ENCODE measurements at places on chromosomes 7 and 10.
A peak's percentile ranks its signal among the peaks of the same experiment; 100 is the strongest.

- no peak for DNase-seq
These were observed 16.0 kb downstream of the BMPER start for GRCh38 chr7:33921216-33921938.

GRCh38 chr7:133290676-133291333 is 37.9 kb downstream of the EXOC4 start:
- DNase-seq = no peak

DNA sequence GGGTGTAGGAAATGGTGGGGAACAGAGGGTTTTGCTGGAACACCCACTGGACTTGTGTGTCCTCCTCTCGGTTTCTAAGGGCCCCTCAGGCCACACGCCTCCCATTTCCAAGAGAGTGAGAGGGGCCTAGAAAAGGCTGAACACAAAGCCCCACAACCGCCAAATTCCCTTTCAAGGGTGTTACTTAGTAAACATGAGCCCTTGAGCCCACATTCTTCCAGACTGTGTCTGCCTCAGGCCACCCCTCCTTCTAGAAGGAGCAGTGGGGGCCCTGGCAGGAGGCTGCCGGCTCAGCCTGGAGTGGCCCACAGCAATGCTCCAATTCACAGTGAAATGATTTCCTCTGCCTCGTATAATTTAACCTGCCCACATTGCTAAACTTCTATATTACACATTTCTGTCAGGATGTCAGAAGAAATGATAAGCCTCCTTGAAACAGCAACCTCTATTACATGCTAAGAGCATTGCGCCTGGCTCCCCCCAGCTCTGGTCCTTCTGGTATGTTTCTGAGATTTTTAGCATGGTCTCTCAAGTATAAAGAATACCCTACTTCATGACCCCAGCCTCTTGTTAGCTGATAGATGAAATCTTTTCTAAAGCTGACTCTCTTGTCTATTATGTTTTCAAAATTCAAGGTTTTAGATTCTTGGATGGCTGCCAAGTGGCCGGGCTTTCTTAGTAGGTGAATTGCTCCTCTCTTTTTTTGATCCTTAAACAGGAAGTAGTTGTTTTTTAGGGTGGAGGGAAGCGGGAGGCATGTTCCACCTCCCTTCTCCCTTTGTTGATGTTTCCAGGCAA is 673.9 kb upstream of the GALNT17 start:
- no peak for DNase-seq

DNA sequence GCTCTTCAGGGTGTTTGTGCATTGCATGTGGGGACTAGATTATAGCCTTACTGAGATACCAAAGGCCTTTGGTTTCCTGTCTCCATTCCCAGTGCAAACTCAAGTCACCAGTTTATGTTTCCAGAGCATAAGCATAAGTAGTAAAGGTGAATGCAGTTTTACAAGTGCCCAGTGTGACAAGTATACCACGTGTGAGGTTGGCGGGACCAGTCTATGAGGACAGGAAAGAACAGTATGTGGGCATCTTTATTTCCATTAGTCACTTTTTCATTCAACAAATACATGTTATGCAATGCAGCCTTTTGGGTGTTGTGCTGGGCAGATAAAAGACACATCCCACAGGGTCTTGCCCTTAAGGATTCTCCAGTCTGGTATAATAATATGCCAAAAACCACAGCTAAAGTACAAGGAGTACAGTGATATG is 146.5 kb downstream of the ARID5B start:
- no peak for DNase-seq

GRCh38 chr10:21514129-21514817 is 11.2 kb downstream of the SKIDA1 start:
- no peak for DNase-seq

DNA sequence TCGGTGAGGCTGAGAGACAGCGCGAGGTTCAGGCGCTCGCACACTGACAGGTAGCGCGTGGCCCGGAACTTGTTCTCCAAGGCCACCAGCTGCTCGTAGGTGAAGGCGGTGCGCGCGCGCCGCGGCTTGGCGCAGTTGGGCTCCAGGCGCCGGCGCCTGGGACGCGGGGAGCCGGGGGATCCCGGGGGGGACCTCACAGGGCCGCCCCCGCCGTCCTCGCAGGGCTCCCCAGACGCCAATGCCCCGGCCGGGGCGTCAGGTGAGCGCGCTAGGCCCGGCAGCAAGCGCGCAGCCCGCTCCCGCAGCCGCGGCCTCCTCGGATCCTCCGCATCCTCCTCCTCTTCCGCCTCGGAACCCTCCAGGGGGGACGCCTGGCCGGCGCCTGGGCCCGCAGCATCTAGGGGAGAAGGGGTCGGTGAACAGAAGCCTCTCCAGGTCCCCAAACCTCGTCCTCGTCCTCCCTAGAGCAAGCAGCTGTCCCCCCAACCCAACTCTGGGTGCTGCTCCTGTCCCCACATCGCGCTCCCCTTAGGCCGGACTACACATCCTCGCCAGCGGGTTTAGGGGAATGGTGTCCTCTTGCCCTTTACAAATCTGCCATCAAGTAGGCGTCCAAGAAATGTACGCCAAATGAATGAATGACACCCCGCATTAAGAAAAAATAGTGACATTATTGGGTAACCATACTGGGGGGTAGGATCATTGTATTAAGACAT is 1.9 kb downstream of the NKX1-2 start:
- no peak for DNase-seq

GRCh38 chr7:1433128-1433920 is 25.9 kb downstream of the MICALL2 start:
- DNase-seq = no peak

DNA sequence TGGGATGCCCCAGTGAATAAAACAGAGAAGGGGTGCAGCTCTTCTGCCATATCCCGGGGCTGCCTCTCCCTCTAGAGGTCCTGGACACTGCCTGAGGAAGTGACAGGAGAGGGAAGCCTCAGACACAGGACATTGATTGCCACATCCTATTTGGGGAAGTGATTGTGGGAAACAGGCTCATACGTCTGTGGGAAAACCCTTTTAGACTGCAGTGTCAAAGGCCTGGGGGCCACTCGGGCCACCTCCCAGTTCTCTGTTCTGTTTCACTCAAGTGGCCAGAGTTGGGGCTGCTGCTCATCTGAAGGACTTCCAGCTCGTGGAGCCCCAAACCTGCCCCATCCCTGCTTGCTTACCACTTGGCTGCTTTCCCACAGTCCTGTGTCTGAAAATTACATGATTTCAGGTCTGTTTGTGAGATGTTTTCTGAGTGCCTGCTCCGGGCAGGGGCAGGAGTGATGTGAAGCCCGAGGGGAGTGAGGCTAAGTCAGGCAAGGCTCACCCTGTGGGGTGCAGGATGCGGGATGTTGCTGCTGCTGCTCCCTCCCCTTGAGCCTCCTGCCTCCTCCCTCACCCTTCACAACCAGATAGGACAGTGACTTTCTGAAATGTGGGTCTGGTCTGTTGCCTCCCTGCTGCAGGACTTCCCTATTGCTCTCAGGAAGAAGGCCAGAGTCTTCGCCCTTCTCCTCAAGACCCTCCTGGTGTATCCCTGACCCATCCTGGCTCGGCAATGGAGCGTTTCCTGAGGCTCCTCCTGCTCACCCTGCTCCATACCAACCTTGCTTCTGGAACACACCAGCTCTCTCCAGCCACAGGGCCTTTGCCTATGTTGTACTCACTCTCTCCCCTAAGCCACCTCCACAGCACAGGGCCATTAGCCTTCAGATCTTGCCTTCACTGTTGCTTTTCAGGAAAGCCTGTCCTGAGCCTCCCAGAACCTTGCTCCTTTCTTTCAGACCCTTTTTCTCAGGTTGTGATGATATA is 58.4 kb downstream of the NEURL1 start:
- DNase-seq = no peak

DNA sequence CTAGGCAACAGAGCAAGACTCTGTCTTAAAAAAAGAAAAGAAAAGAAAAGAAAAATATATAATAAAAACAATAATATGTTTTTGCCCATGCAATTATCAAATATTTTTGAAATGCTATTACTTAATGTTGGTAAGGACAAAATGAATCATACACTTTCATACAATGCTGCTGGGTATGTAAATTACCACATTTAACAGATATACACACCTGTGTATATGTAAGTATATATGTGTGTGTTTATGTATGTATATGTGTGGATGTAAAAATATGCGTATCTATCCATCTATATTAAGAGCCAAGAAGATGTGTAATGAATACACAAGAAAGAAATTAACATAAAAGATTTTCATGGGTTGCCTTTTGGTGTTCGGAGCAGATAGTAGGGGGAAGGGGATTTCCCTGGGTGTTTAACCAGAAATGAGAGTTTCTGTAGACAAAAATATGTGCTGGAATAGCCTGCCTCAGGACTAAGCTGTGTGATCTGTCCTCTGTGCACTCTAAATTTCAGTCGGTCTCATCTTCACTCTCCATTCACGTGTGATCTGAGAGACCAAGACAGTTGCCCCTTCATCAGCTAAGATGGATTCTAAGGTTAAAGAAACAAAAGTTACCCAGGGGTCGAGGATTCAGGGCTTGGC is 61.2 kb downstream of the PRKCQ start:
- no peak for DNase-seq

- DNase-seq = no peak
These were observed 99.3 kb downstream of the COL13A1 start for GRCh38 chr10:69901022-69901421.

DNA sequence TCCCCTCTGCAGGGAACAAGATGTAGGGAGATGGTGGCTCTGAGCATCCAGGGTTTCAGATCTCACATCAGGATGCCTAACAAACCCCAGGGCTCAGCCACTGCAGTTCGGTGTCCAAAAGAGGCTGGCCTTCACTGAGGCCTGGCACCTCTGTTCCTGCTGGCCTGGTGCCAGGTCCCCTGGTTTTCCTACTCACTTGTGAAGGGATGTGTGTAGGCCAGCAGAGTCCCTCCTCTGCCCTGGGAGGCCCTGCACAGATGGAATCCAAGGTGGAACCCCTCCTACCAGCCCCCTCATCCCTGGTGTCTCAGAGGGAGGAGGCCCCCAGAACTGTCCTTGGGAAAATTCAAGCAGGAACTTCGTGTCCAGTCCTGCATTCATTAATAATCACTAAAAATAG is 260.6 kb downstream of the CCSER2 start:
- DNase-seq = no peak

- DNase-seq = no peak
These were observed 688 bp downstream of the PTN start for GRCh38 chr7:137342828-137343261.

DNA sequence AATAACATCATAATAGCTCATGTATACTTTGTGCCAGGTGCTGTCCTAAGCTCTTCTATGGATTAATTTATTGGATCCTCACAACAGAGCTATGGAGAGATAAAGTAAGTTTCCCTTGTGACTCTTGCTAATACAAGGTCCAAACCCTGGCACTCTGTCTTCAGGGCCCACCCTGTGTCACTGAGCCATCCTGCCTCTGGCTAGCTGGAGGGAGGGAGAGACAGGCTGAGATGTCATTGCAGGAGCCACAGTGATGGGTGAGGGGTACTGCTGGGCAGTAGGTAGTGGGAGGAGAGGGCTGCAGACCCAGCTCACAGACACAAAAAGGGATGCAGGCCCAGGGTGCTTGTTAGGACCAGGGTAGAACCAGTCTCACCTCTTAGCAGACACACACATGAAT is 16.9 kb downstream of the GCK start:
- DNase-seq = no peak

DNA sequence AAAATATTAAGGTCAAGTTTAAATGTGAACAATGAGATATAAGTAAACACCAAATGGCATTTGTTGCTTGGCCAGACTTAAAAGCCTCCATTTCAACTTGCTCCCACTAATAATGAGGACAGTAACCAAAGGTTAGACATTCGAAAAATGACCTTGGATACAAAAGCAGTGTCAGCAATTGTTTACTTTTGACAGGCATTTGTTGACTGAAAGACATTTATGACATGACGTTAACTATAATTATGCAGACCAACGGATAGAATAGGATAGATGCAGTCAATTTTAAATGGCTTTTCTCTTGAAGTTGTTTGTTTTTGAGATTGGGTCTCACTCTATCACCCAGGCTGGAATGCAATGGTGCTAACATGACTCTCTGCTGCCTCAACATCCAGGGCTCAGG is 6.3 kb upstream of the WNT16 start:
- DNase-seq = no peak

DNA sequence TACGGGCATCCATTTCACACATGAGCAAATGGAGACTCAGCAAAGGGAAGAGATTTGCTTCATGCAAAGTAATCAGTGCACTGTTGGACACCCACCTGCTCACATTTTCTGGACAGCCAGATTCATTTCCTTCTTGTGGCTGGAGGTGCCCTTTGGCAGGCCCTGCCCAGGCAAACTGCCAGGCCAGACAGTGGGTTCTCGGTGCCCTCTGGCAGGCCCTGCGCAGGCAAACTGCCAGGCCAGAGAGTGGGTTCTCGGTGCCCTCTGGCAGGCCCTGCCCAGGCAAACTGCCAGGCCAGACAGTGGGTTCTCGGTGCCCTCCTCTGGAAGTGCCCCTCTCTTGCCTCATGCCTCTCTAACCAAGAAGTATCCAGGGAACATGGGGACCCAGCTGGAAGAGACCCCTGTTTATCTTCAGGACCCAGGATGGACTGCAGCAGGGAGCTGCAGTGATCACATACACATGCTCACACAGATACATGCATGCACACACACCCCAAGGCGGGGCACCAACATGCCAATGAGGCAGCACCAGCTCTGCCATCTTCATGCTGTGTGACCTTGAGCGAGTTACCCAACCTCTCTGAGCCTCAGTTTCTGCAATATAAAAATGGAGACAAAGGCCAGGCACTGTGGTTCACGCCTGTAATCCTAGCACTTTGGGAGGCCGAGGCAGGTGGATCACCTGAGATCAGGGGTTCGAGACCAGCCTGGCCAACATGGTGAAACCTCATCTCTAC is 67.1 kb downstream of the OAT start:
- no peak for DNase-seq

DNA sequence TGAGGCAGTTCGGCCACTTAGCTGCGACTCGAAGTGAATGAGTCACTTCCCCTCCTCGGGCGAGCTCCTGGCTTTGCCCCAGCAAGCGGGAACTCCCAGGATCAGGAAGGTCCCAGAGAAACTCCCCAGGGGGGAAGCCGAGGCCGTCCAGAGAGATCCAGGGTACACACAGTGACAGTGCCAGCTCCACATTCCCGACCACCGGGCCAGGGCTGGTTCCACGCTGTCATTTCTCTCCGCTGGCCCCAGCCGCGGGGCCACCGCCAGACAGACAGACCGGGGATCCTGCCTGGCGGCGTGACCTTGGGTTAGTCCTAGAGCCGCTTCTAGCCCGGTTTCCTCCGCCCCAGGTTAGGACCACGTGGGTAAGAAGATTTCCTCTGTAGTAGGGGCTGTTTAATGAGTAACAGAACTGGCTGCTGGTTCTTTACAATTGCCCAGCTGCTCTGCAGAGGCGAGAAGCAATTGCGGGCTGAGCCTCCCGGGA is 463 bp upstream of the UPP1 start:
- DNase-seq = peak; percentile 73

GRCh38 chr10:110522365-110522988 is 24.8 kb downstream of the DUSP5 start:
- DNase-seq = no peak

Measured in esophagus squamous epithelium (tissue), 5 donors.